ENCODE measurements at places on chromosomes 6 and 20. TPM values are rescaled to one million over a fixed set of nuclear protein-coding genes. Genes with fewer than 3 reads are reported as not detected.

DNA sequence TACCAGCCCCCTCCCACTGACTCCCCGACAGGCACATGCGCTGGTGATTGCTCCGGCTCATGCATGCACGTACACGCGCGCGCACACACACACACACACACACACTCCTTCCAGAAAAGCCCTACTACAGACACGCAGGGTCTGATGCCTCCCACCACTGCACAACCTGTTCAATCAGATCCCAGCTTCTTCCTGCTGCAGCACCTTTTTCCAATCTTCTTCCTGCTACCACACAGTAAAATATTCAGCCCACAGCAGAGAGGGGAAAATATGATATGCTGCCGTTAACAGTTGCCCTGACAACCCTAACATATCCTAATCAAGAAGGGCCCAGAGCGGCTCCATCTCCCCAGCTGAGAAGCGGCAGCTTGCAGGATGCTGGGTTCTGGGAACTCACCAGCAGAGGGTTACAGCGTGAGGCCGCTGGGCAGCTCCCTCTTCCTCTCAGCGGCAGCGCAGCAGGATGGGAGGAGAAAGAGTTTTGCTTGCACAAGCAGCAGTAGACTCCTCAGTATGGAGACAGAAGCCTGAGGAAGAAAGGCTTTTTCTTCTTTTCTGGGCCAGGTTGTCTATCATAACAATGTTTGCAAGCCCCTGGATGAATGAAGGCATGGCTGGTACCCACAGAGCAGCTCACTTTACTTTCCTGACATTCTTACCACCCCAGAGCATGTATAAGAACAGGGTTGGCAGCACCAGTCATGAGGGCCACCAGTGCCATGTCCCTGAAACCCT is 23.9 kb downstream of the MAP7 start:
- no peak for DNase-seq

- DNase-seq, result no peak
These were observed 75.8 kb downstream of the LAMP5 start for GRCh38 chr20:9590189-9590588.

GRCh38 chr6:140478631-140479030 is 1104.2 kb upstream of the CITED2 start:
- DNase-seq, result no peak

- DNase-seq, result no peak
These were observed 1.3 kb upstream of the VSX1 start for GRCh38 chr20:25083141-25083772.

Gene COL20A1
- not detected for total RNA-seq

DNA sequence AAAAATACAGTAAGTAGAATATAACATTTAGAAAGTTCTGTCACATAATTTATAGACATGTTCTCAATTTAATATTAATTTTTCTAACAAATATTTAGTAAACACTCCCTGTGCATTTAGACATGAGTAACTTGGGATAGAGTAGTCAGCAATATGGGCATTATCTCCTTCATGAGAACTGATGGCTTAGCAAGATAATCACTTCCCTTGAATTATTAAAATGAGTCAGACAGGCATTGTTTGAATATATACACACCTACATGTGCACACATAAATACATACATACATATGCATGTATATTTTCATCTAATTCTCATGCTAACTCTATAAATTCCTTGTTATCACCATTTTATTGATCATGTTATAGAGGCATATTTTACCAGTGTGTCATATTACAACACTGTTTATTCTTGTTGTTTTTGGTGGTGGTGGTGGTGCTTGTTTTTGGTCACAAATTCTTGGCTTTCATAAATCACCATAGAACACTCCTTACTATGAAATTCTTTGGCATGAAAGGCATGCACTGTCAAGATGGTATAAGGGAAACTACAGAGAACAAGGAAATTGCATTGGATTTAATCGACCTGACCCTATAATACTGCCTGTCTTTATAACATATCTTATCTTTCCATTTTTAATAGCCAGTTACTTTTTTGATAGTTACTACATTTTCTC is 434.5 kb upstream of the MANEA start:
- DNase-seq, result no peak

Gene TMC2
- total RNA-seq, result not detected

DNA sequence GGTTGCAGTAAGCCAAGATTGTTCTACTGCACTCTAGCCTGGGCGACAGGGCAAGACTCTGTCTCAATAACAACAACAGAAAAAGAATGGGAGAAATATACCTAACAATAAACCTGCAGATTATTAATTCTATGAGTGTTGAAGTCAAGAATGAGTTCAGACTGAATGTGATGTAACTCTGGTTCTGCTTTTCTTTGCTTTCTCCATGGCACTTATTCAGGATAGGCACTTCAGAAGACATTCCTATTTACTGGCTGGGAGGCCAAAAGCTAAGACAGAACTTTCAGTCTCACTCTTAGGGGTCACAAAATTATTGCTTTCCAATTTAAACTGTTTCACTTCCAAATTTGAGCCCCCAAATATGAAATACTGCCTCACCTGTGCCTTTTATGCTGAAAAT is 15.7 kb upstream of the PRIM2 start:
- DNase-seq, result no peak

GRCh38 chr6:43119482-43119881 is 43.4 kb downstream of the PTK7 start:
- no peak for DNase-seq

DNA sequence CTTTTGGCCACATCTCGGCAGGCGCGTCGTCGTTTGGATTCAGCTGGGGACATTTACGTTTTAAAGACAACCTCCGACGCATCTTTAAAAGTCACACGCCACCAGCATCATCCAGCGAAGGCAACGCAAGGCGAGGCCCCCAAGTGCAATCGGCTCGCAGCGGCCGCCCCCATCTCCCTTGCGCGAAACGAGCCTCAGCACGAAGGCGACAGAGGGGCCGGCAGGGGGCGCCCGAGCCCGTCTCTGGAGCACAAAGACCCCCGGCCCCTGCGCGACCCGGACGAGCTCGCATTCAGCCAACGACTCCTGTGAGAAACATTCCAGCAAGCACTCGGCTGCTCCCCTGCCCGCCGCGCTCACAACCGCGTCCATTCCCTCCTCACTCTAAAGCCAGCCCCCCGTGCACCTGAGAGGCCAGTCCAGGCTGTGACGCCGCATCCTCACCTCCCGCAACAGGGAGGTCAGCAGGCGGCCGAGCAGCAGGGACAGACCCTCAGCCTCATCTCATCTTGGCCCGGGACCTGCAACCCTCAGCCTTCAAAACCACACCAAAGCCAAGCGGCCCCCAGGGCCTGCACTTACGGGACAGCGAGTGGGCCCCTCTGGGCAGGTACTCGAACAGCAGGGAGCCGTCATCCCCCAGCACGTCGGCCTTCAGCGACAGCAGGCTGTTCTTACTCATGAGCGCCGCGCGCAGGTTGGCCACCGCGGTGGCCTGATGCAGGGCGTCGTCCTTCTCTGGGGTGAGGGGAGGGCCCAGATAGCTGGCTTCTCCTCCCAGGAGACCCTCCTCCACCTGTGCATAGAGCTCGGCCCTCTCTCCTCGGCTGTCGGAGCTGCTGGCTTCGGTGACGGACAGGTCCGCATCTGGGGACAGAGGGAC is 35.8 kb downstream of the SLC2A4RG start:
- DNase-seq, result no peak

DNA sequence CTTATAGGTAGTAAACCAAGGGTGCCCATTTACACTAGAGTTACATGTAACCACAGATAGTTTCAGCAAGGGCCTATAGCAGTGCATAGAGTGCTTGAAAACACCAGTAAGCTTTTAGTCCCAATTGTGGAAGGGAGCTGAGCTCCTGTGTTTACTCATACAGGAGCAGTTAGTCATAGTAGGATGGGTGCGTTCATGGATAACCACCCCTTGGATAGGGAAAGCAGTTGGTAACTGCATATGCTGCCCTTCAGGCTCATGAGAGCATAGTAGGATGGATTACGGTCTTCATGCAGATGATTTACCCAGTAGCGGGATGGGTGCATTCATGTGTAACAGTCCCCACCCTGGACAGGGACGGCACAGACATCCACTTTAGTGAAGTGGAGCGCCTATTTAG is 45.1 kb downstream of the OR2B6 start:
- DNase-seq, result no peak

DNA sequence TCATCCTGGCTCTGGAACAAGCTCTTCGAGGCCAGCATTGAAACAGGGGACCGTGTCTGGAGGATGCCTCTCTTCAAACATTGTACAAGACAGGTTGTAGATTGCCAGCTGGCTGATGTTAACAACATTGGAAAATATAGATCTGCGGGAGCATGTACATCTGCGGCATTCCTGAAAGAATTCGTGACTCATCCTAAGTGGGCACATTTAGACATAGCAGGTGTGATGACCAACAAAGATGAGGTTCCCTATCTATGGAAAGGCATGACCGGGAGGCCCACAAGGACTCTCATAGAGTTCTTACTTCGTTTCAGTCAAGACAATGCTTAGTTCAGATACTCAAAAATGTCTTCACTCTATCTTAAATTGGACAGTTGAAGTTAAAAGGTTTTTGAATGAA is 3.6 kb upstream of the CDKN1A start:
- no peak for DNase-seq

Gene MAK
- not detected for total RNA-seq

DNA sequence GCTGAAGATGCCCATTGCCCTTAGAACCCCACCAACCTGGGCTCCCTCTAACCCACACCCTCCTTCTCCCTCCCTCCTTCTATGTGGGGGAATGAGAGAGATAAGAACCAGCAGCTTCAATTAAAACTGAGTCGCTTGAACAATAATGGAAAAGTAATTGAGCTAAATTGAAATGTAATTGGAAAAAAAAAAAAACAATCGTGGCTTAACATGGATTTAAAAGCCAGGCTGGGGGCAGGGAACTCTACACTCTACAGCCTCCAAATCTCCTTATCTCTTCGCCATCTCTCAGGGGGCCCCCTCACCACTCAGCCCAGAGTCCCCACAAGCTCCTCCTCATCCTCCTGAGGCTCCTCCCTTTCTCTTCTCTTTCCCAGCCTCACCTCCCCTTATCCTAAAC is 83.2 kb downstream of the MDGA1 start:
- DNase-seq, result no peak

GRCh38 chr20:46979603-46980241 is 85.1 kb downstream of the EYA2 start:
- DNase-seq, result no peak

Gene SCAND1
- 50.5 TPM for total RNA-seq

- no peak for DNase-seq
These were observed 54.1 kb downstream of the CTCFL start for GRCh38 chr20:57470666-57471495.

GRCh38 chr6:159122453-159122852 is 46.7 kb upstream of the FNDC1 start:
- DNase-seq, result no peak

DNA sequence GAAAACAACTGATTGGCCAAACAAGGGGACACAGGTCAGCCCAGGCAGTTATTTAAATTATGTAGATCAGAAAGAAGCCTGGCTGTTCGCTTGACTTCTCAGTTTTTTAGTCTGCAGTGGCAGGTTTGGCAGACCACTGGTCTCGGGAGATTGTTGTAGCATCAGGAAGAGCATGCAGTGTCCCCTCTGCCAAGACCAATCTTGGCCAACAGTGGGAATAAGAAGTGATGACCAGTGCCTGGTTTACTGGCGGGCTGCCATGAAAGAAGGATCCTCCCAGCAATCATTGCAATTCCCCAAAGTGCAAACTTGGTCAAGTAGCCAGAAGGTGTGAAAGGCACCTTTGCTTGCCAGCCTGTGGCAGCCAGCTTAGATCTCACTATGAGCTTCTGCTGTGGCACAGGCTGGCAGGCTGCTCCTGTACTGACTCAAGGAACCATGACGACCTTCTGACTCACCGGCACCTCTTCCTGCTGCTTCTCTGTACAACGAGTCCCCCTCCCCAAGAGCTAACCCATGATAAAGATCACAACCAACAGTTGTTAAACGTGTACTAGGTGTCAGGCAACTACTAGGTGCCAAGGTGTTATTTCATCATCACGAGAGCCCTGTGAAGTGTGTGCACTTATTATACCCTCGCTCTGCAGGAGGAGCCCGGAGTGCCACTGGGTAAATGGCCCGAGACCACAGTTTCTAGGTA is 76.8 kb upstream of the DUSP22 start:
- DNase-seq, result no peak

Gene TASP1
- total RNA-seq, result 5.1 TPM

DNA sequence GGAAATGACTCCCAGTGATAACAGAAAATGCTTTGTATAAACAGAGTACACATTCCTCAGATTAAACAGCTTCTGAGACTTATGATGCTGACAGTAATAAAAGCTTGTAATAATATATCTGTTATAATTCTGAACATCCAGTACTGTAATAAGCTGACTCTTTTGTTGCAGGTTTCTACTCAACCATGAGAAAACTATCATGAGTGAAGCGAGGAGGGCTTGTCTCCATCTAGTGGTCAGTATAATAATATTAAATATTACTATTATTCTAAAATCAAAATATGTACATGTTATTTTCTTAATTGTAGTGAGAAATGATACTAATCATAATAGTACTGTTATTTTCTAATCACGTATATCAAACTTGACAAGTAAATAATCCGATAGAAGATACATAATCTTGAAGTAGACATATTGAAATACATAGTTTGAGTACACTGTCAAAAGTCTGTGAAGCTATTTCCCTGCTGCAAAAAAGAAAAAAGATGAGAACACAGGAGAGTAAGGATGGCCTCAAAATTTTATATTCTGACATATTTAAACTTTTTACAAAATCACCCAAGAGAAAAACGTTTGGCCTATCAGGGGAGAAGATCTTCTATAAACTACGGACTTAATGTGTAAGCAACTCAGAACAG is 183.1 kb downstream of the MOXD1 start:
- DNase-seq, result no peak

GRCh38 chr6:4377603-4378002 is 242.2 kb upstream of the ECI2 start:
- DNase-seq, result no peak

Gene IYD
- 28.2 TPM for total RNA-seq

DNA sequence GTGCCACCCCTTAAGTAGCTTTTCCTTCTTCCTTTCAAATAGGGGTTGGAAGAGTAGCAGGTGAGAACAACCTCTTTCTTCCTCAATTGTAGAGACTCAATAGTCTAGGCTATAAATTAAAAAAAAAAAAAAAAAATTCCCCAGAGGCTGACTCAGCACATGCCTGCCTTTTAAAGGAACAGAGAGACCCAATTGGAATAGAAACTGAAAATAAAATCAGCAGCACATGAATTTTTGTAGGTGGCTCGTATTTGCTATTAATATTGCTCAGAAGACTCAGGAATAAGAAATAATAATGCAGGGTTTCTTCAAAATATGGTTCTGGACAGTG is 19.3 kb downstream of the TOP1 start:
- no peak for DNase-seq

GRCh38 chr6:28569748-28570147 is 44.1 kb downstream of the GPX5 start:
- DNase-seq, result no peak

GRCh38 chr20:2900845-2901592 is 27.7 kb downstream of the PTPRA start:
- DNase-seq, result no peak

Gene DEFB132
- 0.15 TPM for total RNA-seq

Gene CAGE1
- total RNA-seq, result 0.05 TPM
